HS-27A (cell line): ENCODE measurements at places on chromosomes 7 and 10.
A peak's percentile ranks its signal among the peaks of the same experiment; 100 is the strongest.

DNA sequence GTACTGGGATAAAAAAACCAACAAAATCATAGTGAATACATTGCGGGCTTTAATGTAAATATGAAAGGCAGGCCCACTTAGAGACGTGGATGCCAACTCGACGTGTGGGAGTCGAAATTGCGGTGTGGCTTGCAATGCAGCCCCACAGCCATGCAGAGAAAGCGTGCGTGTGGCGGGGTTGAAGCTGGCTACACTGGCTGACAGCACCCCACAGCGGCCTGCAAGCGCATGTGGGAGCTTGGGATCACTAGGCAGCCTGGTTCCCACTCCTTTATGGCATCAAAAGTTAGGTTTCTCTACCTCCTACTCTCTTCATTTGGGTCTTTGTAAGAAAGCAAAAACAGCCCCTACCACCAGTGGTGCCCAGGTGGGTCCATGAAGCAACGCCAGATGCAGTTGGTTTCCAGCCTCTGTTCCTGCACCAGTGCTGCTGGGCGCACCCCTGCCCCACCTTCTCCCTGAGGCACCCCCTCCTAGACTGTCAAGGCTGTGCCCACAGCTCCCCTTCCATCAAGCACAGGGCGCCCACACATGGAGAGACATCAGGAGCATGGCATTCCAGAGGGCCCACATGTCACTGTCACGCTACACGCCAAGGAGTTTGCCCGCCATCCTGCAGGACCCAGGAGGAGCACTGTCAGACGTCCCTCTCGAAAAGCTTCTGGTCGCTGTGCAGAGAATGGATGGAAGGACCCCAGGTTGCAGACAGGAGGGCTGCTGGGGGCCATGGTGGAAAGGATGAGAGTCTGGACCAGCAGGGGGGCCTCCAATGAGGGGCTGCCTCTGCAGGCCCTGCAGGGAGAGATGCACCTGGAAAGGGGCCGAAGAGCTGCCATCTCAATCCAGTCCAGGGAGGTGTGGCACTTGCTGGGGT, 142.9 kb downstream of the PAXIP1 start:
- no peak for DNase-seq

DNA sequence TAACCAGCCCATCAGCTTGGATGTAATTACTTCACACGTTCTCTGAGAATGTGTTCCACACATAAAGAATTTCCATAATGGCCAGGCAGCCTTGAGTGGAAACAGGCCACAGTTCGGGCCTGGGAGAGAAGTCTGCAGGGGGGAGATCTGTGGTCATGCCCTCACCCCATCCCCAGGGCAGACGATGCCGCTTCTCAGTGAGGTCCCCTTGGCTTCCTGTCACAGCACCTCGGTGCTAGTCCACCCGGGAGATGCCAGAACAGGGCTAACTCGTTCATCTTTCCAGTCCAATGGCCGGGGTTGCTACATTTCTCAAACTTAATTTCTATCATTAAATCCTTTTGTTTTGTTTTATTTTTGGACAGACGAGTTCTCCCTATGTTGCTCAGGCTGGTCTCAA, 624.1 kb downstream of the PTPRN2 start:
- no peak for DNase-seq

DNA sequence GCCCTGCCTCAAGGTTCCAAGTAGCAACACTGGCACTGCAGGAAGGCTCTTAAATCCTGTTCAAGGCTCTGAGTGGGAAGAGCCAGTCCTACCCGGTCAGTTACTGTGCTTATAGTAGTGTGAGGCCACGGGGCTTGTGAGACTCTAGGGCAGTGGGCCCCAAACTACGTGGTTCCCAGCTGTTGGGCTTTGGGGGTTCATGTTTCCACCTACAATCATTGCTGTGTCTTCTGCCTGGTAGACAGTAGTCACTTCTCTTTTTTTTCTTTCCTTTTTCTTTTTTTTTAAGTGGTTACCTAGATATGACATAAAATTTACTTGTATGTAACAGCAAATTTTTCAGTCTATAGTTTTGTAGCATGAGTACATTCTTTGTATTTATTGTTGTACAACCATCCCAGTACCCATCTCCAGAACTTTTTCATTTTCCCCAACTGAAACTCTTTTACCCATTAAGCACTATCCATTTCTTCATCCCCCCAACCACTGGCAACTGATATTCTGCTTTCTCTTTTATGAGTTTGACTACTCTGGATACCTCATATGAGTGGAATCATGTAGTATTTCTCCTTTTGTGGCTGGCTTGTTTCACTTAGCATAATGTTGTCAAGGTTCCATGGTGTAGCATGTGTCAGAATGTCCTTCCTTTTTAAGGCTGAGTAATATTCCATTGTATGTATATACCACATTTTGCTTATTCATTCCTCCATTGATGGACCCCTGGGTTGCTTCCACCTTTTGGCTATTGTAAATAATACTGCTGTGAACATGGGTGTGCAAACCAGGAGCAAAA, 7.7 kb downstream of the UBTD1 start:
- no peak for DNase-seq

GRCh38 chr7:29277436-29278215, 83.1 kb downstream of the CHN2 start:
- no peak for DNase-seq

DNA sequence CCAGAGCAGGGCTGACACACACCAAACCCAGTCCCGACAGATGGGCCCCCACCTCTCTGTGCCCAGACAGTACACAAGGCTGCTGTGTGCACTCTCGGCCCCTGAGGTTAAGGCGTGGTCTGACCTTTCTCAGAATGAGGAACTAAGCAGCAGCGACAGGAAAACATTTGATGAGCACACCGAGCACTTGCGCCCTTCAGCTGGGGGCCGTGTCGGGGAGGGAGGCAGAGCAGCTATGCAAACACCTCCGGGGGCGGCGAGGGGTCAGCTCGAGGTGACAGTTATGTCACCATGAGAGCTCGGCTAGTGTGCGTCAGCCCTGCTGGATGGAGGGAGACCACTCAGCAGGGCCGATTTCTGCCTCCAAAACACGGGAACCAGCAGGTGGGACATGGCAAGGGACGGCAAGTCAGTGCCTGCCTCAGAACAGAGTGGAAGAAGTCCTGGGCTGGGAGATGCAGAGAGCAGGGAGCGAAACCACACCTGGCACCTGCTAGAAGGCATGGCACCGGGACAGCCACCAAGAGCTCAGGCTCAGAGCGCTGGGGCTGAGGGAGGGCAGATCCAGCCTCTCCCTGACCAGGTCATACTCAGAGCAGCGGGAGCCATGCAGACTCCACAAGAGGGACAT, 57.4 kb downstream of the CHST15 start:
- no peak for DNase-seq

DNA sequence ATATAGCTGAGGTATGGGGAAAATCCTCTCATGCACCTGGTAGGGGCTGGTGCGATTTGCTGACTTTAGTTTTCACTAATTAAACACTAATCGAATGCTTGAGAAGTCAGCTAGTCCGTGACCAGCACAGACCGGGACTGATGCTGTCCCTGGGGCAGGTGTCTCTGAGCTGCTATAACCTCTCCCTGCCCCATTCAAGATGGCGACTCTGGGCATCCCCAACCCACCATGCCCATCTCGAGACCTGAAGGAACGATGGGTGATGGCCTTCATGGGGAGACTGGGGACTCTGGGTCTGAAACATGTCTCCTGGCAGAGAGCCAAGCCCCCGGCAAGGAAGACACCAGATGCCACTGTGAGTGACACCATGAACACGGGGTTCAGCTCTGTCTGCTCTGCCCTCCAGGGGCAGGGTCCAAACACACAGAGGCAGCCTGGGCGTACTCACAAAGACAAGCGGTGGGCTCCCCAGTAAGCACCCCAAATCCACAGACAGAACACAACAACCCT, 57.4 kb downstream of the GNA12 start:
- no peak for DNase-seq

- no peak for DNase-seq
Measured at GRCh38 chr7:31096877-31097258, 44.8 kb downstream of the ADCYAP1R1 start.

DNA sequence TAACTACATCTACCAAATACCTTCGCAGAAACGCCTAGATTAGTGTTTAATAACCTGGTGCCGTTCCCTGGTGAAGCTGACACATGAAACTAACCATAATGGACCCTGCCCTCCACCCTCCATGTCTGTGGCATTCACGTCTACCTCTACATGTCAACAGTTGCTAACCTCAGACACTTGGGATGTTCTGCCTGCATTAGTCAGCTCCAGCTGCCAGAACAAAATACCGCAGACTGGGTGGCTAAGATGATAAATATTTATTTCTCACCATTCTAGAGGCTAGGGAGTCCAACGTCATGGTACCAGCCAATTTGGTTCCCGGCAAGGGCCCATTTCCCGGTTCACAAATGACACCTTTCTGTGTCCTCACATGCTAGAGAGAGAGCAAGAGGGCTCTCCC, 118.5 kb upstream of the CHST15 start:
- peak; percentile 74 for DNase-seq

DNA sequence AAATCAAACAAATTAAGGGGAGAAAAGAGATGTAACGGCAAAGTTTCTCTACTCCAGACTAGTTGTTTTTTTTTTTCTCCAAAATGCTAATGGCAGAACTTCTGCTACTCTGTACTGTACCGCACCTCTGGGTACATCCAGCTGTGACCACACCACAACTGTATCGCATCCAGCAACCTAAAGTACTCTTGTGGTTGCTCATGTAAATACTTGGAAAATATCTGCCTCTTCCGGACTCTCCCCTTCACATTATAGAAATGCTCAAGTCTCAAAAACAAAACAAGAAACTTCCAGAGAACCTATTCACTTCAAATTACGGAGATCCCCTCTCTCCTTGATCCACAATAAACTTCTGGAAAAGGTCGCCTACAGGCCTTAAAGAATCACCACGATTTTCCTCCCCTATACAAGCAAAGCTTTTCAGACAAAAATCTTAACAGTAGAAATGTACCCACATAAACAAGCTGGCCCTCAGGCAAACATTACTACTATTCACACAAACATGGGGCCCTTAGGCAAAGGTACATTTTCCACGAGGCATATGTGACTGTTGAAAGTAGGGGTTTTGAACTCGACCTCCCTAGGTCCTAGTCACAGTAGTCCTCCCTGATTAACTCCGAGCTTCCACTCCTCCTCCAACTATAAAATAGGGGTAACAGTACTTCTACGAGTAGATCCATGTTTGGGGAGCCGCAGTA, 222.9 kb upstream of the MKLN1 start:
- no peak for DNase-seq

GRCh38 chr7:55350281-55350680, 14.9 kb upstream of the LANCL2 start:
- no peak for DNase-seq

DNA sequence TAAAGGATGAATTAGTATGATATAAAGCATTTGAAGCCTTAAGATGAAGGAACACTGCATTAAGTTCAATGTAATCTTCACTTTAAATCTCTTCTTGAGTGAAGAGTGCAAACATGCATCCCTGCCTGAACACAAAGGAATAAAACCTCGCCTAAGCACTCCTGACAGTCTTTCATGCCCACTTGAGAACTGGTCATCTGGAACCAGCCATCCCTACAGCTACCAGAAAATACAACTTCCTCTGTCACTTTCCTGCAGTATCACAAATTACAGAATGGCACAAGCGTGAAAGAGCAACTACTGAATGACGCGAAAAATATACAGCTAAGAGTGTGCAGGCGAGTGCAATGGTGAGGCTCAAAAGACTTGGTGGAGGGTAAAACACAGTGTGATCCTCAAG, 1079.9 kb downstream of the CNTNAP2 start:
- DNase-seq = no peak

- DNase-seq = no peak
Measured at GRCh38 chr7:45015313-45015712, 15.3 kb downstream of the CCM2 start.

- no peak for DNase-seq
Measured at GRCh38 chr10:127830414-127830813, 62.3 kb downstream of the CLRN3 start.

DNA sequence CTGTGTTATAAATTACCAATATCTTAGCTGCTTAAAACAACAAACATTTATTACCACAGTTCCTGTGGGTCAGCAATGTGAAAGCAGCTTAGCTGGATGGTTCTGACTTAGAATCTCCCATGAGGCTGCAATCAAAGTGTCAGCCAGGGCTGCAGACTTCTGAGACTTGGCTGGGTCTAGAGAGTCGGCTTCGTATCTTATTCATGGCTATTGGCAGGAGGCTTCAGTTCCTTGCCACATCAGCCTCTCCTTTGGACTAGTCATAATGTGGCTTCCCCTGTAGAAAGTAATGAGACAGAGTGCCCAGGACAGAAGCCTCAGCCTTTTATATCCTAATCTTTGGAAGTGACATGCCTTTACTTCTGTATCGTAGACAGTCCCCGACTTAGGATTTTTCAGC, 27.3 kb downstream of the RALA start:
- no peak for DNase-seq

GRCh38 chr10:100713859-100714565, 31.4 kb upstream of the PAX2 start:
- no peak for DNase-seq

DNA sequence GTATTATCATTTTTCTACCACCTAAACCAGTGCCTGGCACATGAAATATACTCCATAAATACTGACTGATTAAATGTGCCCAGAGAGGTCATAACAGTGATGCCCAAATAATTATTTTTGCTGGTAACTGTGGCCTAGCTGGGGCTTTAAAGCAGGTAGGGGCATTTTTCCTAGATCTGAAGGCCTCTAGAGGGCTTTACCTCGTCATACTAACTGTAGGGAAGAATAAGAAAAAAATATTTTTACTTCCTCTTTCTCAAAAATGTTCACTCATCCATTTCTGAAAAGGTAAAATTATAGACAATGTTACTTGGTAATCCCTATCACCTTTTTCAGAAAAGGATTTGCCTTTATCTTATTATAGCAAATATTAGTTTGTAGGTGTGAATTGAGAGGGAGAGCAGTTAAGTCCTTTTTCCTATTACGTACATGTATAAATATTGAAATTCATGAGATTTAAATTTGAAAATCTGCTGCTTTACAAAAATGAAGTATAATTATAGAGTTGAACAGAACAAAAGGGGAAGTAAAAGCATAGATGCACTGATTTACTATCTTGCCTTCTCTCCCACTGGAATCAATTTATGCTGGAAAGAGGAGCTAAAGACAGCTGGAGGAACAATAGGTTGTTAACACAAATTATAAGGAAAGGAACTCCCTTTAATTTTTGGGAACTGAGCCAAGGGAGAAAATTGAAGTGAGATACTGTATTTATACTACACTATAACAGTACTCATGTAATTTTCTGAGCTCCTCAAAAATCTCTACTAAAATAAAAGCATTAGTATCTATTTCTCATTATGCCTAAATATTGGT, 71.5 kb upstream of the NOBOX start:
- DNase-seq = no peak

DNA sequence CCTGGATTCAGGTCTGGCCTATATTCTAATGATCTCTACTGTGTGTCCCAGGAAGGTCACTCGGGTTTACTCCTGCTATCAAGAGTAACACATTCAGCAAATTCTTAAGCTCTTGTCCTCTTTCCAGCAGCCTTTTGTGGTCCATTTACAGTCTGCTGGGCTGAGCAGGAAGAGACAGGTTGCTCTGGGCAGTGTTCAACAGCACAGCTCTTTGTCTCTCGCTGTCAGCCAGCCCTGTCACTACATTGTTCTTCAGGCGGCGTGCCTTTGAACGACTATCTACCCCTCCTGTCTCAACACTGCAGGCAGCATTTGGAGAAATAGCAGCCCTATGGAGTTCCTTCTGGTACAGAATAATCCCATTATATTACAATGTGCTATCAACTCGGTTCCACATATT, 192.2 kb upstream of the TBX20 start:
- DNase-seq = no peak

GRCh38 chr10:4301291-4302045, 516.5 kb upstream of the KLF6 start:
- no peak for DNase-seq
